ENCODE measurements at places on chromosomes 4 and X. TPM values are rescaled to one million over a fixed set of nuclear protein-coding genes. Genes with fewer than 3 reads are reported as not detected.

The NPY2R gene
- not detected for total RNA-seq

The NSG1 gene
- total RNA-seq: 3.4 TPM

The MMRN1 gene
- 0.16 TPM for total RNA-seq

DNA sequence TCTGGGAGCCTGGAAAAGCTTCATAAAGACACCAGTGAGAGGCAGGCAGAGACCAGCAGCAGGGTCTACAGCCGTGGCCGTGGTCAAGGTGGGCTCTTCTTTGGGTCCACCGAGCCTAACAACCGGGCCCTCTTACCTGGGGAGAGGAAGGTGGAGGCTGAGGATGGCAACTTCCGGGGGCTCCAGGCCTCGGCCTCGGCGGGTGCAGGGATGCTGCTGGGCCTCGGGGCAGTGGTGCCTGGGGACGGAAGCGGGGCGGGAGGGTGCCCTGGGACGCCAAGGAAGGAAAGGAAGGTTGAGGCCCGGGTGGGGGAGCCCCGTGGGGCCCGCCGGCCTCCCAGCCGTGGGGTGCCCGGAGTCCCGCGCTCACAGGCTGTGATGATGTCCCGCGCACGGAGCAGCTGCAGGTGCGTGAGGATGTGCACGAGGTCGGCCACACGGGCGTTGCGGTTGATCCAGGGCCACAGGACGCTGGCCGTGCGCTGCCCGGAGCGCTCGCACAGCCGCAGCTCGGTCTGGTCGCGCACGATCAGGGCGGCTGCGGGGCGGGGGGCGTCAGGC, 561 bp downstream of the IRAK1 start:
- DNase-seq: peak; percentile 57

GRCh38 chrX:135707880-135708279, 5.6 kb upstream of the CT45A1 start:
- peak; percentile 41 for DNase-seq

- no peak for DNase-seq
These were observed 116.3 kb downstream of the STOX2 start for GRCh38 chr4:184021389-184021788.

GRCh38 chr4:154435895-154436294, 55.7 kb downstream of the DCHS2 start:
- DNase-seq: no peak

- DNase-seq: no peak
These were observed 86.7 kb upstream of the MAGEA4 start for GRCh38 chrX:151825925-151826485.

GRCh38 chrX:115017455-115017854, at the start of gene IL13RA2:
Gene IL13RA2 (minus strand): TSS chrX:115017616. CDS start chrX:115017269, 347 bp downstream.
- no peak for DNase-seq

All from activated CD8-positive, alpha-beta memory T cell treated with anti-CD3 and anti-CD28 coated beads, Interleukin-2, amount 10 ng/mL, durations not matched to agents 7 days and 5 days (primary cell).